Large intestine (tissue), 12 donors: ENCODE measurements at places on chromosomes 12 and 14.
A peak's percentile ranks its signal among the peaks of the same experiment; 100 is the strongest.

GRCh38 chr12:41908206-41908605 is 236.5 kb downstream of the GXYLT1 start:
- DNase-seq = no peak

DNA sequence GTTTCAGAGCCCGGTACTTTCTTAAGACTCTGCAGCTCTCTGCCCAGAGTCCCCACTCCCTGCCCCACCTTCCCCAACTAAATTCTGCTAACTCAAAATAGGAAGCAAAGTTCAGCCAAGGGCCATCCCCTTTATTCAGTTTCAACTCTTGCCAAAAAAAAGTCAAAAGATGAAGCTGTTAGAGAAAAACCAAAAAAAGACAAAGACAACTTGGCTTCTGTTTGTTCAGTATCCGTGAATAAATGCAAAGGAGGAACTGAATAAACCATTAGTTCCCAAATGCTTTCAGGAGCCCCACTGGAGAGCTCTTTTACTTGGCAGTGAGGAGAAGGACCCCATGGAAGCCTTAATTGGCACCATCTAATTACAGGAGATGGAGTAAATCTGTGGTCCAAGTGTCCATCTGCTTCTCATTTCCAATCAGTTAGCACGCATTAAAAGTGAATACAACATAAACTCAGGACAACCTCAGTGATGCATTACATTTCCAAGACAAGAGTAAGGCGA is 155.4 kb upstream of the GZMB start:
- DNase-seq = no peak

- DNase-seq = no peak
Observed at GRCh38 chr14:61104358-61104757, 123.3 kb downstream of the SLC38A6 start.

DNA sequence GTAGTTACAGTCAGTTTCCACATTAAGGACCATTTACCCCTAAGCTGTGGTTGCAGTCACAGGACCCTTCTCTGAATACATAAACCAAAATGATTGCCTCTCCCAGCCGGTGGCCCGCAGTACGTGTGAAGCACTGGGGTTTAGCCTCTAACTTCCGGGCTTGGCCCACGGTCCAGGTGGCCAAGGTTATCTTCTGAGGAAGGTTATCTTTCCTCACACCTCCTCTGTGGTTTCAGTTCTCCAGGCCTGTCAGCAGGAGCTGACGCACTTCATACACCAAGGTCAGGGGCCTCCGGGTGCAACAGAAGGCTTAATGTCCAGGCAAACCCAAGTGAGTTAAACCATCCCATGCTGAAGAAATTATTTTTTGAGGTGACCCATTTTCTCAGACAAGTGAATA is 291.0 kb upstream of the FKBP4 start:
- no peak for DNase-seq

DNA sequence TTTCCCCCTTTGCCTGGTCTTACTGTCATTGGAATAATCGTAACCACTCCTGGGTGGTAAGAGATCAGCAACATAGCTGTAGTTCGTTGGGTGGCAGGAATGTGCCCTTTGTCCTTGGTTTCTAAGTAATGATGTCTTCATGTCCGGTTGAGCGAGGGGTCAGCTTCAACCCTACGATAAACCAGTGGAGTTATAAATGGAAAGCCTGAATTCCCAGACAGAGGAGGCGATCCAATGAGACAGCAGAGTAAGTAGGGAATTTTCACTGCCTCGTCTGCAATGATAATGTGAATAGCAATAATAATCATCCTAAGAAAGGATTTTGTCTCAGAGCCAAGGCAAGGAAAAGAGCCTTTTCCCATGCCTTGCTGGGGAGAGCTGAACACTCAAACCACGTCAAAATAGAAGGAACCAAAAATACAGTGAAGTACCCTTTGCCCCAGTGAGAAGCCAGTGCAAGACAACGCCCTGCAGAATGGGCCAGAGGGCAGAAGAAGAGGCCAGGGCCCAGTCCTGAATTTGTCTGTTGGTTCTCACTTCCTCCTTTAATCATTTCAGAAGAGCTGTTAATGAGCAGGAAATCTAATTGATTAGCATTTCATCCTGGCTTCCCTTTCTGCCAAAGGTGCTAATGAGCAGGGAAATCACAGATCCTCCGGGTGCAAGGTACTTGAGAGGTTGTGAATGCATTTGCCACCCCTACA is 330.7 kb downstream of the CACNA1C start:
- DNase-seq = peak; percentile 53

- no peak for DNase-seq
Observed at GRCh38 chr12:106369624-106370346, 12.2 kb downstream of the POLR3B start.

DNA sequence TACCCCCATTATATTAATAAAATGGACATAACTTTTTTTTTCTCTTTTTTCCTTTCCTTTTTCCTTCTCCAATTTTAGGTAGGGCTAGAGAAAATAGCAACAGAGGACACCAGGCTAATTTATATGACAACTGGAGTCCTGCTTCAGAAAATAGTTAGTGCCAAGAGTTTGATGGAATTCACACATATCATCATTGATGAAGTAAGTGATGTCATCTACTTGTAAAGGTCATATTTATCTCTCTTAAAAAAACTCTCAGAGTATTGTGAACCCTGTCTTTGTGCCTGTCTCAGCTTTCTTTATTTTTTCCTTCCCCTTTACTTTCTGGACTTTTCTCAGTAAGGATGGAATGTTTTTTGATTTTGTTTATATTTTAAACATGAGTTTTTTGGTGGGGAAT is 24.3 kb upstream of the RD3L start:
- DNase-seq = no peak

DNA sequence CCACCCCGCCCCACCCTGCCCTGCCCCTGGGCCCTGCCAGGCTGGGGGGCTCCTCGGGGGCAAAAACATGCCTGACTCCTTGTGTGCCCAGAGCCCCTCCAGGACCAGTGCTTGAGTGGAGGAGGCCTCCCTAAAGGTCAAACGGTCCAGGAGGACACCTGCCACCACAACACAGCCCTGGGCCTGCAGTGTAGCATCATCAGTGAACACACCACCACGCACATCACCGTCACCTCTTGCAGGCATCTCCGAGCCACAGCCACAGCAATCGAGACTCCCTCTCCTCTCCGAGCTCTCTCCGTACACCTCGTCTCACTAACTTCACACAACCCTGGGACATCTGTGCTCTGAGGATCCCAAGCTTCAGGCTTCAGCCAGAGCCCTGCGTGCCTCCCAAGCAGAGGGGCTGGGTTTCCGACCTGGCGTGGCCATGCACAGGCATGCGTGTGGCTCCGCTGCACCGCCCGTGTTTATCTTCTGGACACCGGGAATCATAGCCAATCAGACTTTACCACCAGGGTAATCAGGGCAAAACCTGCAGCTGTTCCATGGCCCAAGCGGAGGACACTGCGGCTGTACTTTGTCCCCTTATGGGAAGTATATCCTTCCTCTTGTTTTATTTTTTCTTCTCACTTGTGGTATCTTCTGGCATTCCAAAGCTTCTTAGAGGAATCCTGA is 6.2 kb upstream of the DIO3 start:
- peak; percentile 89 for DNase-seq

GRCh38 chr12:6867413-6868210 is at the start of gene TPI1:
TPI1 (plus strand) TSS chr12:6867531; CDS start chr12:6867567, 36 bp downstream.
- peak; percentile 82 for DNase-seq

DNA sequence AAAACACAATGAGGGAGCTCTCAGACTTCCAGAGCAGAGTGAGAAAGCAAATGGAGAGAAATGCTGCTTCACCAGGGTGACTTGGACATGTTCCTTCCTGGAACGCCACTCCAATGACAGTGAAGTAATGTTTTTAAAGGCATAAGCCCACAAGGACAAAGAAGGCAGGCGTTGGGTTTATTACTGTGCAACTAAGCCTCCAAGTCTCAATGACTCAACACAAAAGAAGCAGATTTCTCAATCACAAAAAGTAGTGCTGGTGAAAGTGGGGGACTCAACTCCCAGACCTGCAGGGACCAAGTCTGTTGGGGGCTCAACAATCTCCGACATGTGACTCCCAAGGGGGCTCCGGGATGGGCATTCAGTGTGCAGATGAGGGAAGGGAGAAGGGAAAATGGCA is 505.2 kb downstream of the BCL11B start:
- no peak for DNase-seq

- no peak for DNase-seq
Observed at GRCh38 chr14:68873376-68873775, 80.5 kb upstream of the ZFP36L1 start.

GRCh38 chr14:53824061-53824460 is 132.6 kb downstream of the BMP4 start:
- DNase-seq = no peak

- DNase-seq = no peak
Observed at GRCh38 chr14:79379266-79379665, 832.0 kb downstream of the DIO2 start.

DNA sequence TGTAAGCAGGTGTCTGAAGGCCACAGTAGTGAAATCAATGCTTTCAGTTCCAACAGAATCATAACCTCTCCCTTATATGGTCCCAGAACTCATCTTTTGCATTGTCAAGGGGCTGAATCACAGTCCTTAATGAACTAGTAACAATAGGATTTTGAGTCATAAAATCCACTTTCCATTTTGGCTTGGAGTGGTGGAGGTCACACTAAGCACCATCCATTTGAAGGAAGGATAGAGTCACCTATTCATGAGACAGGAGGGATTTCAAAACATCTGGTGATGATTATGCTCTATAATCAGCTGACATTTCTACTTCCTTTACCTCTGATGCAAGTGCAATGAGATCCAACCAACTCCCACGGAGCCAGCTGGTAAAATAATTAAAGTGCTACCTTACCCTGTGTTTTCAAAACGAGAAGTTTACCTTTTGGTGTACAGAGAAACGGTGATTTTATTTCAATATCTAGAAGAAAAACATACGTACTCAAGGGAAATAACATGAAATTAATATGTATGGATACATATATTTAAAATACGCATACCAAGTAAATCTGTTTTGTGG is 59.1 kb downstream of the TMEM132D start:
- no peak for DNase-seq

GRCh38 chr12:3045989-3046388 is 31.2 kb upstream of the TSPAN9 start:
- DNase-seq = no peak
